ENCODE measurements at places on chromosomes 2 and 18.

GRCh38 chr2:206193671-206194357, 34.1 kb downstream of the EEF1B2 start:
- DNase-seq: peak; percentile 16

DNA sequence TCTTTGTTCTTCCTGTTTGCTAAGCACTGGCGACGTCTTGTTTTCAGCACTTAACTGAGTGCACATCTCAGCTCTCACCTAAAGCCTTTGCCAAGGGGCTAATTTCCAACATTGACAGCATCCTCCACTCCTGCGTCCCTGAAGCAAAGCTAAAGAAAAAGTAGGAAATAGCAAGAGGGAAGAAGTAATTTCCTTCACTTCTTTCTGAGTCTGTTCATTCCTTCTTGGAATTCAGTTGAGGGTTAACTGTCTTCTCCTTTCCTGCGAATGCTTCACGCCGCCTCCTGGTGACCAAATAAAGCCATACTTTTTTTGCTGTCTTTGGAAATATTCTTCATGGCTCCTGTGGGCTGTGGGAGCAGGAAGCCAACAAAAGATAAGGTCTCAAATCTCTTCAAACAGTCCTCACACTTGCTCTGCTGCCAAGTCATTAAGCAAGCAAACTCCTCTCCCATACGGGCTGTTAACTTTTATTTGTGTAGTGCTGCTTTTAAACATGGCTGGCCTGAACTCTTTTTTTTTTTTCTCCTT, 100.9 kb downstream of the DPP10 start:
- no peak for DNase-seq

GRCh38 chr2:240302041-240302440, 133.4 kb upstream of the GPC1 start:
- DNase-seq: no peak

DNA sequence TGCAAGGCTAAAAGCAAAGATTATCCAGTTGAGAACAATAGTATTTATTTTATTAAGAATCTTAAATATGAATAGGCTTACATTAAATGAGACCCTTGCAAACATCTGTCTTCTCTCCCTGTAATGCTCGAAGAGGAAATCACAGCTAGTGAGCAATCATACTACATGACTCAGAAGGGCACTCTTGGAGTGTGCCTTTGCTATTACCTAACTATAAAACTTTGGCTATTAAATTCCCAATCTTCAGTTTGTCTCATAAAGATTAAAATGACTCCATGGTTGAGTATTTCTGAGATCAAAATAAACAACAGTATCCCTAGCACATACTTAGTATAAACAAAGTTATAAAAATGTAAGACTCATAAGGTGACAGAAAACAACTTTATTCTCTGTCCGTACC, 296.9 kb downstream of the KCNJ3 start:
- no peak for DNase-seq

- no peak for DNase-seq
These were observed 88.2 kb downstream of the MTCL1 start for GRCh38 chr18:8793445-8794155.

DNA sequence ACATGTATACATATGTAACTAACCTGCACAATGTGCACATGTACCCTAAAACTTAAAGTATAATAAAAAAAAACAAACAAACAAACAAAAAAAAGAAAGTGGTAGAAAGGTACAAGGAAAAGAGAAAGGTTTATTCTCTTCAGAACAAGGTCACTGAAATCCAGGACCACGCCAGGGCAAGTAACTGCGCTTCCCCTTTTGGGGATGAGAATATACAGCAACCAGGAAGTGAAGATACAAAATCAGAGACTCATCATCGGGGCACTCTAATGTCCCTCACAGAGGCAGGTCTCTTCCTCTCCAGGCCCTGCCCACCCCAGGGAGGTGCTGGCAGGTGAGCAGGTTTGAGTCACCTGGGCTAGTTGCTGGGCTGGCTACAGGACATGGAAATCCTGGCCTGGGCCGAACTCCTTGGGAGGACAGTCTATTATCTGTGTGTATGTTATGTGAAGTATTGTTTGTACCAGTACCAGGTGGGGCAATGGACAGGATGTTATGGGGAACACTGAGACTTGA, 100.4 kb upstream of the GPR45 start:
- no peak for DNase-seq

GRCh38 chr2:98588880-98589431, 19.4 kb downstream of the COA5 start:
- no peak for DNase-seq

- DNase-seq: no peak
These were observed 275.7 kb upstream of the SPRED2 start for GRCh38 chr2:65708086-65708485.

GRCh38 chr2:74764429-74765272, 69.3 kb upstream of the HK2 start:
- DNase-seq: no peak

DNA sequence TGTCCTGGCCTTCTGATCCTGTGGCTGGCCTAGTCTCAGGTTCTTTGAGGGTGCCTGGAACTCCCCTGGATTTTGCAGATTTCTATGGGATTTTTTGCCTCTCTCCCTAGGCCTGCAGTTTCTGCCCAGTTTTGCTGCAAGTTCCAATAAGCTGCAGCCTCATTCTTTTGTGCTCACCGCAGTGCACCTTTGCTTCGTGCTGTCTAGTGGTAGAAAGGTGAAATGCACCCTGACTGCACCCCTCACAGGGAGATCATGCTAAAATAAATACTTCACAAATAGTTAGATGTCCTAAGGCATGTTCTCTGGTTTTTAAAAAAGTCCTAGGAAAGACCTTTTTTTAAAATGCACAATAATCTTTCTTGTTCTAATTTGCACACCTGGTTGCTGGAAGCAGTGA, 72.5 kb downstream of the GNAL start:
- no peak for DNase-seq

DNA sequence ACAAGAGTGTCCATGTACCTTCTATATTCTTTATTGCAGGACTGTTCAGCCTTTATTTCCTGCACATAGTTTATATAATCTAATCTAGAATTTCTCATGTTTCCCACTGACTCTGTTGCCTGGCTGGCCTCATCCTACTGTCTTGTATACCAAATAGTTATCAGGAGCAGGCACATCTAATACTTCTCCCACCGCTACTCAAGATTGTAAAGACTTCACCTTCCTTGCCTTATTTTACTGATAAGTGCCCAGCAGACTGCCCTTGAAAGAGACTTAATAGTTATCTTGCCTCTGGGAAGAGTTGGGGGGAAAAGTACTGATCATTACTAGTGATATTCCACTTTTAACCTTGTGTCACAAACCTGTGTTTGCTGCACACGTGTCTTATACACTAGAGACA, 26.1 kb upstream of the AAK1 start:
- DNase-seq: no peak

DNA sequence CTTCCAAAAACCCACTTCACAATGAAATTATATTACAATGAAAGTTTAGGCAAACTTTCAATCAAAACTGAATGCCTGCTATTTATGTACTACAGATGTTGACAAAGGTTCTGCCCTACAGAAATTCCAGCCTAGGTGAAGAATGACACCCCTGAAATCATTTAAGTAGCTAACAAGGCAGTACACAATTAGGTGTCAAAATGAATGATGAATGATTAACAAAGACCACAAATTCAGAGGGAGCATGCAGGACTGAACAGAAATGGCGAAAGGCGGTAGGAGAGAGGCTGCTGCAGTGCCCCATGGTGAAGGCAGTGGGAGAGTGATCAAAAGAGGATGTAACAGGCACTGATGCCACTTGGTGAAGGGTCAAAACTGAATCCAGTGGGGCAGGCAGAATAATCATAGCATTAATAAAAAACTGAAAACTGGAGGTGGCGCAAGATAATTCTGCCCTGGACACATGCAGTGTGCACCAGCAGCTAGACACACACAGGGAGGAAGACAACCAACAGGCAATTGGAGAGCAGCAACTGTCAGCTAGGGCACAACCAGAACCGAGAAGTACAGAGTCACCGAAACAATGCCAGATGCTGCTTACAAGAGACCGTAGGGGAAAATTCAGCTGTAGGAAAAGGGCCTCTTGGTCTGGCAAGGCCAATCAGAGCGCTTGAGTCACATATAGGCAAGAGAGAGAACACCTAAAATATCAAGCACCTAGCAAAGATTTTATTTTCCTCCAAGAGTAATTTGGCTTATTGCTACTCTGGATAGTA, 4.5 kb downstream of the TMEM131 start:
- DNase-seq: no peak

- DNase-seq: no peak
These were observed 3.2 kb downstream of the CFAP210 start for GRCh38 chr2:169690958-169691357.

DNA sequence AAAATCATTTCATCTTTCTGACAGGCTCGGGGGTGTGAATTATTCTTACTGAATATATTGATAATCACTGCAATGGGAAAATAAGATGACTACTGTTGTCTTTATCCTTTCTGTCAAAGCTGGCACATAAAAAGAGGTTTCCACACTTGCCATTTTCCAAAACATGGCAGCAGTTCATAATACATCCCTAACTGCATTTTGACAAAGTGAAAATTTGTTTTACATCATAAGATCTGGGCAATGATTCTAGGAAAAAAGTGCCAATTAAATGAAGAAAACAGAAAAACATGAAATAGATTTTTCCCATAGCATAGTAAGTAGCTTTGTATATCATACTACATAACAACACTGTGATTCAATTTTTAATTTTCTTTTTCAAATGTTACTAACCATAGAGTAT, 65.4 kb downstream of the ERBB4 start:
- no peak for DNase-seq

- no peak for DNase-seq
These were observed 242.8 kb downstream of the KCNE4 start for GRCh38 chr2:223294756-223295155.

DNA sequence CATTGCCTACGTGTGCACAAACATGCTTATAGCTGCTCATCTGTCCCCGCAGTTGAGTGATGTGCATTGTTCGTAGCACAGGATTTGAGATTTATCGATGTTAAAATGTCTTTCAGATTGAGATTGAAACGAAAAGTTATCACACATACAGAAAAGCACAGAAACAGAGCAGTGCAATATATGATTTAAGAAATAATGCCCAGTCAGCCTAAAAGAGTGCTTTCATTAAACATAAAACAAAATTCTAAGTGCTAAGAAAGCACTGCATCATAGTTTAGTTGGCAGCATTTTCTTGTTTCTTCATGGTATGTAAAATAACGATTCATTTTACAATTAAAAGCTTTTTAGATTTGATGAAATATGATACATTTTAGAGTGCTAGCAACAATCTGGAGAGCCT, 31.9 kb upstream of the GORASP2 start:
- DNase-seq: no peak

- peak; percentile 10 for DNase-seq
These were observed 6.5 kb upstream of the KCNG2 start for GRCh38 chr18:79790996-79791972.

DNA sequence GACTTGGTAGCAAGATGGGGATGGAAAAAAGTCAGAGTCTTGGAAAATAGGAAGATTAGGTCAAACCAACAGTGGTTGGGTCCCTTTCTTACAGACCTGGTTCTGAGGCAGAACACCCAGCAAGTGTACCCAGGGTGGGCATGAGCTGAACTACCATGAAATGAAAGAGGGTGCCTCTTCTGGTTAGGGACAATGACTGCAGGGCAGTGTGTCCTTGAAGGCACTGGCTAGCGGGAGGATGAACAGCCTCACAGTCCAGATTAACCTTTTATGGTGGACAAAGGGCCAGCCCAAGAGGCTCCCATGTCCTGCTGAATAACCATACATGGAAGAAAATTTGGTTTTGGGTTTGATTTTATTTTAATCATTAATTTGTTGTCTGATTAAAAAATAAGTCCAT, 61.8 kb upstream of the CCDC85A start:
- no peak for DNase-seq

DNA sequence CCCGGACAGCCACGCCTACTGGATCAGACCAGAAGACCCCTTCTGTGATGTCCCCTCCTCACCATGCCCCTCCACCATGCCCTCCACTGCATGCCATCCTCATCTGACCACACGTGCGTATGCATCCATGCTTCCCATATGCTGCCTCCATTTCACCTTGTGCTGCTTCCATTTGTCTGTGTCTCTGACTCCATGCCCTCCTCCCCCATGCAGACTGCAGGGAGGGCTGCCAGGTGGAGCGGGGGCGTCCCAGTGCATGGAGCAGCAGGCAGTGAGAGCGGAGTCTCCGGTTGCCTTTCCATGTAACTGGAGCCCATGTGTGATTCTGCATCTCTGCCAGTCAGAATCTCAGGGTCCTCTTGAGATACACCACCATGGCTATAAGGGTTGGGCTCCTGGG, 52.6 kb downstream of the COA5 start:
- no peak for DNase-seq

GRCh38 chr2:200087451-200087850, 132.1 kb downstream of the MAIP1 start:
- DNase-seq: no peak

DNA sequence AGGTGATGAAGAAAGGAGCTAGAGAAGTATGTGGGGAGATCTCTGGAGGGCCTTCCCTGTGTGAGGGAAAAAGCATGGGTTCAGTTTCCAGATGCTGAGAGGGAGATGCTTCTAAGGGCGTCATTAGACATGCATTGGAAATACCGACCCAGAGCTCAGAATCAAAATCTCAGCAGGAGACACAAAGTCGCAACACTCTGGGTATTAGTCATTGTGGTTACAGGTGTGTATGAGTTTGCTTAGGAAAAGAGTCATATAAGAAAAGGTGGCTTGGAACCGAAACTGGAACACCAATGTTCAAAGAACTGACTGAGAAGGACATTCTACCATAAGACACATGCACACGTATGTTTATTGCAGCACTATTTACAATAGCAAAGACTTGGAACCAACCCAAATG, 477.1 kb downstream of the FBXO15 start:
- DNase-seq: no peak

- no peak for DNase-seq
These were observed 42.9 kb downstream of the DOCK10 start for GRCh38 chr2:224999321-224999720.

- no peak for DNase-seq
These were observed 79.7 kb downstream of the ARHGEF4 start for GRCh38 chr2:130916438-130916705.

DNA sequence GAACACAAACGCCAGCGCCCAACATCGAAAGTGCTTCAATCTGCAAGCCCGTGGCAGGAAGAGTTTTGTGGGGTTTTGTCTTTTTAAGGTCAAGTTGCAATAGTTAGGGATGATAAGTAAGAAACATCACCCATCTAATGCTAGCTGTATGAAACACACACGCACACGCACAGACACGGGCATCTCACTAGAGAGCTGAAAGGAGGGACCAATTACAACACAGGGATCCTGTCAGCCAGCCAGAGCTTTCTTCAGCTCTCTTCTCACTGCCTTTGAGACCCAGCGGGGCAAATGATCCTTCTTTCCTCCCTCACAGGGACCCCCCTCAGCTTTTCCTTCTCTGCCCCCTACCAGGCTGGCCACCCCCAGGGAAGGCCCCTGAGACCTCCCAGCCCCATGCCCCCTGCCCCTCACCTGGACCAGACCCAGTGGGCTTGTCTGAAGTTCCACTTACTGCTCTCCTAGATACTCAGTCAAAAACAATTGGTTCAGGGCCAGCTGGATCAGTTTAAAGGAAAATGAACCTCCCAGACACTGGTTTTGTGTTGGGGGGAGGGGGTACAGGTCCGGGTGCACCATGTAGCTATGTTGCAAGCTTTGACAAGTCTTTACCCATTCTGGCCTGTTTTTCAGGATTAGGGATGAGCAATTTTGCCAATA, 17.9 kb downstream of the CYP26B1 start:
- no peak for DNase-seq

- no peak for DNase-seq
These were observed 2.7 kb downstream of the ASTL start for GRCh38 chr2:96135621-96136020.

GRCh38 chr18:47604021-47604420, 326.4 kb downstream of the SMAD2 start:
- DNase-seq: no peak

GRCh38 chr18:38244480-38244879, 678.9 kb upstream of the CELF4 start:
- DNase-seq: no peak

All from NCI-H1436 treated with DMSO at 0.1 percent for 48 hours (cell line).